ENCODE measurements at places on chromosomes 4 and X.

- DNase-seq: no peak
These were observed 133.0 kb upstream of the RASGEF1B start for GRCh38 chr4:81604683-81605218.

- DNase-seq: no peak
These were observed 13.7 kb downstream of the RASSF6 start for GRCh38 chr4:73606465-73606974.

DNA sequence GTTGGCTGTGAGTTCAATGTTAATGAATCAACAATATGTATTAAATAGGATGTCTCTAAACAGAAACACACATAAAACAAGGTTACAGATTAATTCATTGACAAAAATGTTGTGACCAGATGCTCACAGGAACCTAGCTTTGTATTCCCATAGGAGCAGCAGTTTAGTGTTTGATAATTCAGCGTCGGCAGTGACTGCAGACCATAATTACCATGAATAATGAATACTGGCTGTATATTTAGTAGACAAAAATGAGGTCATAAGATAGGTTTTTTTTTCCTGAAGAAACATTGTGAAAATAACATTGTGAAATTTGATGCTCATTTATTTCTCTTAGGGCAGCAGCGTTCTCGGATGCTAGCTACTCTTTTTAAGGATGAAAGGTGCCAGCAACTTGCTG, 27.8 kb downstream of the COPS4 start:
- DNase-seq: no peak

DNA sequence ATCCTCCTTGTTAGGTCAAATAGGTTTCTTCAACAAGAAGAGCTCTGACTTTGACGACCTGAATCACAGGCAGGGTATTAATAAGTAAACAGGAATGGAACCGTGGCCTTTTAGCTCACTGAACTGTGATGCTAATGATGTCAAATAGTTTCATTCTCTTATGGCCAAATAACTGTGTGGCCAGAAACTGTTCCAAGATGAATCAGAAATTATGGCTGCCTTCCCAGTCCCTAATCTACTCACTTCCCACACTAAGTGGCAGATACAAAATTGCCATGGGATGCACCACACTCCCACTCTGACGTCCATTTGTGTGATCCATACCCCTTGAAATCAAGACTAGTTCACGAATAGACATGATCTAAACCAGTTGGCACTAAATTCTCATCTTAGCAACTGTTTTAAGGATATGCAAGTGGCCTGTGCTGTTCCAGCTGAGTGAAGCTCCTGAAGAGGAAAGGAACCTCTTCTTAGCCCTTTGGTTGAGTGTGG, 455.4 kb downstream of the IL15 start:
- DNase-seq: no peak

GRCh38 chr4:62118558-62118957, 918.4 kb downstream of the ADGRL3 start:
- no peak for DNase-seq

GRCh38 chrX:100944601-100945000, 15.9 kb upstream of the XKRX start:
- no peak for DNase-seq

- DNase-seq: no peak
These were observed 153.9 kb downstream of the CCNG2 start for GRCh38 chr4:77310931-77311330.

- no peak for DNase-seq
These were observed 161.4 kb upstream of the PACRGL start for GRCh38 chr4:20538905-20539304.

DNA sequence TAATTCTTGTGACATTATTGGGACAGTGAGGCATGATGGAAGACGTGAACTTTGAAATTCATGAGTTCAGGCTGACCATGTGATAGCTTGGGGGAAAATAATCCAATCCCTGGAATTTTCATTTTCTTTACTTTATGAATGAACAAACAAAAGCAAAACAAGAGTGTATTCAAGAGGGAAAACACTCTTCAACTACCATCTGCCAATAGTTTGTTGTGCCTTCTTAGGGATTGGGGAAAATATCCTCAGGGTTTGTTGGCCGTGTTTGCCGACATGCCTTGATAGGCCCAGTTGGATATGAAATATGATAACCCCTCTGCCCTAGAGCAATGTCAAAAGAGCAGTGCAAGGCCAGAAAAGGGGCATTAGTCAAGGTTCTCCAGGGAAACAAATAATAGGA, 80.8 kb upstream of the CLNK start:
- no peak for DNase-seq

All from stimulated activated CD4-positive, alpha-beta T cell treated with anti-CD3 and anti-CD28 coated beads, Interleukin-1b, Interleukin-23, amount 100 ng/mL, for 4 hours (primary cell).